ENCODE measurements at places on chromosomes 12 and 14.

- no peak for DNase-seq
Observed at GRCh38 chr12:101076921-101077320, 133.1 kb downstream of the SLC5A8 start.

DNA sequence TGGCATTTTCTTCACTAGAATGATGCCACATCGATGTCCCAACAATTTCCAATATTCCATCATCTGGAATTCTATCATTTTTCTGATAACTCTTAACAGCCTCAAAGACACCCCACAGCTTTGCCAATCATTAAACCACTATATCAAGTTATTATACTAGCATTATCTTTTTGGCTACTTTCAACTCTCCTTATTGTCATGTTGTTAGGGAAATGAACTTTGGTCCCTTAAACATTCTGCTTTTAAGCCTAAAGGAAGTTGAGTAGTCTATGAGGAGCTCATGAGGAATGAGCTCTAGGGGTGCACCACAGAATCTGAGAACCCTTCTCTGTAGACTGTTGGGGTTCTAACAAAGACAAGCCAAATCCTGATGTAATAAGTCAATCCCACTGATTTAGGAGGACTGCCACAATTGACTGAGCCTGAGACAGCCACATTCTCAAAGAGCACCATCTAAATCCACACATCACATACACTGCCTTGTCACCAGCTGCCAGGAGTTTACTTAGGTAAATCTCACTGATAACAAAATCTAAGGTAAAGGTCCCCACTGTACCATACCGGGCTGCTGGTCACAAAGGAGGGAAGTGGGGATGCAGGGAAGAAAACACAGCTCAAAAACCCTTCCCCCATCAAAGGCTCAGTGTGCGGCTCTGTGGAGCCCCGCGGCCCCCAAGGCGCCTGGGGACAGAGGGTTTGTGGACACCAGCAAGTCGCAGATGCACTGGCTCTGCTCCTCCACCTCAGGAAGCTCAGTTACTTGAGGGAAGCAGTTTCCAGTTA, 58.2 kb downstream of the SETD3 start:
- no peak for DNase-seq

- no peak for DNase-seq
Observed at GRCh38 chr12:34405286-34406227, 383.3 kb downstream of the ALG10 start.

DNA sequence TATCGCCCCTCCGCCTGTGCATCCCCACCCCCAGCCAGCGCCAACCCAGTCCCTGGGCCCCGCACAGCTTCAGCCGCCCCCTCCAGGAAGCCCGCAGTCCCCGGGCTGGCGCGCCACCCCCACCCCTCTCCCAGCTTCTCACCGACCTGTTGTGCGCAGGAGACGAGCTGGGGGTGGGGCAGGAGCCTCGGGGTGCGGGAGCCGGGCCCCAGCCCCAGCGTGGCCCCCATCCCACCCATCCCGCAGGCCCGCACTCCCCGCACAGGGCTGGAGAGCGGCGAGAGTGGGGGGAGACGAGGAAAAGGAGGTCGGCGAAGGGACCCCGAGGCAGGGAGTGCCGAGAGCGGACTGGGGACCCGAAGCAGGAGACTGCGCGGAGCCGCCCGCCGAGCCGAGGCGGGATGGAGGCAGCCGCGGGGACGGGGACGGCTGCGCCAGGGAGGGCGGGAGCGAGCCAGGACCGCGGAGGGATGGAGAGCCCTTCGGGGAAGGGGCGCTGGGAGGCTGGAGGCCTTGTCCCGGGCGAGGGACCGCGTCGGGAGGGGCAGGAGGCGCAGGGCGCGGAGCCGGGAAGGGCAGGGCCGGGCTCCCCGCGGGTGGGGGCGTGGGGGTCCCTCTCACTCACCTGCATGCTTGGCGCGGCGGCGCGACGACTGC, 498 bp downstream of the PIANP start:
- DNase-seq: no peak

GRCh38 chr14:64727551-64728071, 23.4 kb downstream of the PLEKHG3 start:
- DNase-seq: no peak
